ENCODE measurements at places on chromosomes 2 and 18. TPM values are rescaled to one million over a fixed set of nuclear protein-coding genes. Genes with fewer than 3 reads are reported as not detected.

DNA sequence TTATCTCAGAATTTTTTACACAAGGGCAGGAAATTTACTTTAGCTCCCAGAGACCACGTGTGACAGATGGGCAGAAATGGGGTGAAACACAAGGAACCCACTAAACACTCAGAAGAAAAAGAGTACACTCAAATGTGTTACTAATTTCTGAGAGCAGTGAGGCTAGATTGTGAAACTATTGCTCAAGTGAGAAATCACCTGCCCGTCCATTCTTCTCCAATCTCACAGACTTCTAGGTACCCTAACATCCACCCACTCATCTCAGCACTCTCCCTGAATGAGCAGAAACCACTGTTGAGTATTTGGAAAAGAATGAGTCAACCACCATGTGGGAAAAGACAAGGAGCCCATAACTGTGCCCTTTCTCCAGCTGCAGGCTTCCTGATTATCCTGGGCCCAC is 293.0 kb upstream of the CDH2 start:
- H3K27me3 ChIP-seq: no peaks in the 10 kb centered on the region
- no peaks in the 10 kb centered on the region for H3K4me1 ChIP-seq
- H3K4me3 ChIP-seq: no peak overlapping the region

GRCh38 chr2:8454797-8455196 is 227.1 kb upstream of the ID2 start:
- no peak for DNase-seq
- peaks cover 20% of the 10 kb centered on the region for H3K4me1 ChIP-seq
- no peak overlapping the region for H3K4me3 ChIP-seq
- no peaks in the 10 kb centered on the region for H3K27me3 ChIP-seq
- H3K36me3 ChIP-seq: no peaks in the 10 kb centered on the region

GRCh38 chr2:172489681-172490080 is 62.3 kb downstream of the ITGA6 start:
- no peaks in the 10 kb centered on the region for H3K27me3 ChIP-seq
- H3K27ac ChIP-seq: no peak overlapping the region
- H3K4me1 ChIP-seq: peaks cover 38% of the 10 kb centered on the region
- peaks cover 43% of the 10 kb centered on the region for H3K36me3 ChIP-seq
- DNase-seq: no peak

DNA sequence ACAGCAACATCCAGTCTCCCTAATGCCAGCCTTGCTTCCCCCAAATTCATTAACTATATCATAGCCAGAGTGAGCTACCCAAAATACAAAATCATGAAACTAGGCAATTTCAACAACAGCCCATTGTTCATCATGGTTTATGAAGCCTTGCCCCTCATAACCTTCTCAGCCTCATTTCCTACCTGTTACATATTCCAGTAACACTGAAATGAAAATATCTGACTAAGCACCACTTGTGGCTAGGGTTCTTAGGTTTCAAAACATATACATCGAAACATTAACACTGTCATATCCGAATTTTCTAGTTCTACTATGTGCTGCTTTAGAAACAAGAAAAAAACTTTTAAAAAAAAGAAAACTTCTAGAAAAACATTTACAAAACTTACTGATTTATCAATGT is 59.5 kb downstream of the ATAD2B start:
- peaks cover 16% of the 10 kb centered on the region for H3K36me3 ChIP-seq
- H3K4me3 ChIP-seq: no peak overlapping the region
- no peaks in the 10 kb centered on the region for H3K27me3 ChIP-seq
- no peak overlapping the region for H3K27ac ChIP-seq
- H3K4me1 ChIP-seq: no peaks in the 10 kb centered on the region

Gene NFU1
- total RNA-seq: 43.2 TPM

Gene COL4A4
- total RNA-seq: not detected

GRCh38 chr2:226660526-226660925 is 139.1 kb downstream of the IRS1 start:
- no peaks in the 10 kb centered on the region for H3K36me3 ChIP-seq
- H3K27ac ChIP-seq: no peak overlapping the region
- no peaks in the 10 kb centered on the region for H3K4me1 ChIP-seq
- no peak overlapping the region for H3K4me3 ChIP-seq
- no peak for DNase-seq

DNA sequence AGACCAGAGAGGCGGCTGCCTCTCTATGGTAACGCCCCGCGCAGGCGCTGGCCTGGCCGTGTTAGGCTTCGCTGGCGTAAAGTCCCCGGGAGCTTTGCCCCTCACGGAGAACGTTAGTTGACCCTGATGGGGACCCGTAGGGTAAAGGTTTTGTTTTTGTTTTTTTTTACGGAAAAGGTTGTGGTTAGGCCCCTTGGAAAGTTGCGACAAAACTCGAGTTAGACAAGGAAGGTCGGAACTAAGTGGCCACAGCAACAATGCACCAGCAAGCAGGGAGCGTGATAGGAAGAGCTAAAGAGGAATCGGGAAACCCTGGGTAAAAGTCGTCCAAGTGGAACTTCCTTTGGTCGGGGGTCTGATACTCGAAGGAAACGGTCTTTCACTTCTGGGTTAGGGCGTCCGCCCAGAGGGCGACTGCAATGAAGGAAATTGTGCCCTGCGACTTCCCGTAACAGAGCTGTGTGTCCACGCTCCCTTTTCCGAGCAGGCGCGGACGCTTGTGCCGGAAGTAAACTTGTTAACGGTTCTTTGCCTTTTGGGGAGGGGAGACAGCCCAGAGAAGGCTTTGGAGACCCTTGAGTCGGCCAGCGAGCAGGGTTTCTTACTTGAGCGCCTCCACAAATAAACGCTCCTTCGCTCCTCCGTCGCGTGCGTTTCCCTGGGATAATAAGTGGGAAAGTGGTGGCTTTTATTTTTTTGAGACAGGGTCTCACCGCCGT is 493 bp upstream of the CLASP1 start:
- H3K4me1 ChIP-seq: peaks cover 30% of the 10 kb centered on the region
- H3K27me3 ChIP-seq: no peaks in the 10 kb centered on the region
- peak overlapping the region; percentile 92 for H3K27ac ChIP-seq
- peak overlapping the region; percentile 85 for H3K4me3 ChIP-seq

GRCh38 chr2:239397931-239398471 is 2.8 kb downstream of the HDAC4 start:
- no peak overlapping the region for H3K27ac ChIP-seq
- peaks cover 34% of the 10 kb centered on the region for H3K4me1 ChIP-seq
- H3K4me3 ChIP-seq: no peak overlapping the region
- H3K36me3 ChIP-seq: no peaks in the 10 kb centered on the region
- DNase-seq: no peak
- H3K27me3 ChIP-seq: no peaks in the 10 kb centered on the region

DNA sequence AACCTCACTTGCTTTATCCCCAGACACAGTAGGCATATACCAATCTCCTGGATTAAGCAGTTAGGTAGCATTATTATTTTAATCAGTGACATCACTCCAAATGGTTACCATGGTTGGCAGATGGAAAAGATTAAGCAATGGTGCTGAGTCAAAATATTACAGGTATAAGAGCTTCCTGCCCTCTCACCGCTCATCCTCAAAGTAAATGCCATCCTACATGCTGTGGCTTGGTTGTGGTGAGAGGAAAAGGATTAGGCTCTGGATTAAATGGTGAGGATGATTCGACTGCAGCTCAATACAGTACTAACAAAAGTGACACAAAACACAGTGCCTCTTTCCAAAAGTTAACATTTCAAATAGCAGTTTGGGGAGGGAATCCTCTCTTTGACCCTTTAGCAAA is 108.9 kb upstream of the ACAA2 start:
- H3K27me3 ChIP-seq: no peaks in the 10 kb centered on the region
- DNase-seq: no peak
- H3K4me3 ChIP-seq: no peak overlapping the region
- no peaks in the 10 kb centered on the region for H3K36me3 ChIP-seq
- no peaks in the 10 kb centered on the region for H3K4me1 ChIP-seq

Gene CREG2
- not detected for total RNA-seq

DNA sequence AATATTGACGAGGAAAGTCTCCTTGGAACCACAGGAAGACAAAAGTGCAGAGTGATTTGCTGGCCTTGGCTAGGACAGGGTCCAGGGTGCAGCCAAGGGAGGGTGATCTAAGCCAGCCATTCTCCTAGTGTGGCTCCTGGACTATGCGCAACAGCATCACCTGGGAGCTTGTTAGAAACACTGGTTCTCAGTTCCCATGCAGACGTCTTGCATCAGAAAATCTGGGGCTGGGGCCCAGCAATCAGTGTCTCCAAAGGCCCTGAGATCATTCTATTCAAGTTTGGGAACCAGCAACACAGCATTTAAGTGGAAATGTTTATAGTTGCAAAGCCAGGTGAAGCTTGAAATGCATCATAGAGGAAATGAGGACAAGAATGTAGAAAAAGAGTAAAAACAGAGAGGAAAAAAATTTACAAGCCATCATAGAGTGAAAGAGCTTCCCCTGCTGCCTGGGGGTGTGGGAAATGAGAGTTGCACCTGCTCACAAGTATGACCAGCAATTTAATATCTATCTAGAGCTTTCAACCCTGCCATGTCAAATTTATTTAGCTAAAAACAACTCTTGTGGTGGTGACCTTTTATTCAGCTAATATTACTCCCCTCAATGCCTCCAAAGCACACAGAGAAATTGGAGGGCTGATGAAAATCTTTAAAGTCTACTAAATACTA is 54.4 kb upstream of the SEC11C start:
- no peak for DNase-seq
- no peaks in the 10 kb centered on the region for H3K4me1 ChIP-seq
- H3K27ac ChIP-seq: no peak overlapping the region
- peaks cover 4% of the 10 kb centered on the region for H3K27me3 ChIP-seq
- no peaks in the 10 kb centered on the region for H3K36me3 ChIP-seq
- H3K4me3 ChIP-seq: no peak overlapping the region

DNA sequence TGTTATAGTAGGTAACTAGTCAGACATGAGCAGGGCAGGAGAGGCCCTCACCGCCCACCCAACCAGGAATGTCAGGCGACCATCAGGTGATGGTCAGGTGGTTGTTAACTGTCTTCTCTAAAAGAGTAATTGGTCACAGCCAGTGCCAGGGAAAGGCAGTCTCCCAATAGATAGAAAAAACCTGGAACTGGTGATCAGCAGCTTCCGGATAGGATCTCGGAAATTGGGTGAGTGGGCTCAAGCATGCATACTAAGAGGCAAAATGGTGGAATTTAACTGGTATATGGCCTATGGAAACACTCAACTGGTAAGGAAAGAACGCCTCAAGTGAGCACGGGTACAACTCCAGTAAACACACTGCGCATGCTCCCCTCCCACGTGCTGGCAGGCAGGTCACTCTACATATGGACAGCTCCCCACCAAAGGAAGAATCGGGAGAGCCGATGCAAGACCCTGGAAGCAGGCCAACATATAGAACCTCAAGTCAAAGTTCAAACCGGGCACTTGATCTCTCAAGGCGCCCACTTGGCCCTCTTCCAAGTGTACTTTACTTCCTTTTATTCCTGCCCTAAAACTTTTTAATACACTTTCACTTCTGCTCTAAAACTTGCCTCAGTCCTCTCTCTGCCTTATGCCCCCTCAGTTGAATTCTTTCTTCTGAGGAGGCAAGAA is 43.5 kb upstream of the TMEM131 start:
- no peak for DNase-seq
- H3K4me1 ChIP-seq: no peaks in the 10 kb centered on the region
- no peak overlapping the region for H3K27ac ChIP-seq
- H3K27me3 ChIP-seq: no peaks in the 10 kb centered on the region

Gene FBXO36
- total RNA-seq: 0.95 TPM

GRCh38 chr2:33791625-33792024 is 192.5 kb upstream of the FAM98A start:
- DNase-seq: no peak
- no peaks in the 10 kb centered on the region for H3K4me1 ChIP-seq
- no peak overlapping the region for H3K4me3 ChIP-seq
- no peak overlapping the region for H3K27ac ChIP-seq

DNA sequence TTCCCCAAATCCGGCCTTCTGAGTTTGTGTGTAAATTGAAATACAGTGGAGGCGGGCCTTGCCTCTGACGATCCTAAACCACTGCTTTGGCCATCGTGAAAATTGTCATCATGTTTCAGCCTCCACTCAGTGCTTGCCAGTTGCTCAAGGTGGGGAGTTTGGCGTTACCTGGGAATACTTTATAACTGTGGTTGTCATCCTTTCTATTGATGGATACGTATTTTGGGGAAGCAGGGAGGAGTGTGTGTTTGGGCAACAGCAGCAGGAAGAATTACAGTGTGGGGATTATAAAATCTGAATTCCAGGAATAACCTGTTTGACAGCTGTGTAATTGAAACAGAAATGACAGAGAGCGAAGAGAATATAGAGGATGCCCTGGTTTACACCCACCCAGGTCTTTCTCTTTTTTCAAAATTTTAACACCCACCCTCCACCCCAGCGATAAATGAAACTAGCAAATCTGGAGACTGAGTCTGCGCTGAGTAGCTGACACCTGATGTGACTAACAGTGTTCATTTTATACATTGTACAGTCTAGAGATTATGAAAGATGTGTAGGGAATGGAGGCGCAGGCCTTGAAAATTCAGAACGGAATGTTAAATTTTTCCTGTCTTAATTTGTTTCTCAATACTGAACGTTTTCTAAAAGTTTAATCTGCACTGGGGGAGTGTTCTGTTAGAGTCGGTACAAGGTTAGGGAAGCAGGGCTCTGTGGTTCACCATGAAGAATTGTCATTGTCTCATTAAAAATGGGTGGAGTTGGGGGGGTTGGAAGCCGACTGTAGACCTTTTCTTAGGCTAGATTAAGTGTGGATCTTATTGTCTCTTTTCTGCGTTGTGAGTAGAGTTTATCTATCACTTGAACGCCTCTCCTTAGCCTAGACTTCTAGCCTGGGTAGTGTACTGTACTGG is 1.6 kb downstream of the MAP4K4 start:
- H3K36me3 ChIP-seq: no peaks in the 10 kb centered on the region
- peak overlapping the region; percentile 64 for H3K27ac ChIP-seq
- no peaks in the 10 kb centered on the region for H3K27me3 ChIP-seq
- peaks cover 31% of the 10 kb centered on the region for H3K4me1 ChIP-seq
- no peak for DNase-seq

Gene SAG
- not detected for total RNA-seq

Gene LINC00305
- total RNA-seq: not detected

DNA sequence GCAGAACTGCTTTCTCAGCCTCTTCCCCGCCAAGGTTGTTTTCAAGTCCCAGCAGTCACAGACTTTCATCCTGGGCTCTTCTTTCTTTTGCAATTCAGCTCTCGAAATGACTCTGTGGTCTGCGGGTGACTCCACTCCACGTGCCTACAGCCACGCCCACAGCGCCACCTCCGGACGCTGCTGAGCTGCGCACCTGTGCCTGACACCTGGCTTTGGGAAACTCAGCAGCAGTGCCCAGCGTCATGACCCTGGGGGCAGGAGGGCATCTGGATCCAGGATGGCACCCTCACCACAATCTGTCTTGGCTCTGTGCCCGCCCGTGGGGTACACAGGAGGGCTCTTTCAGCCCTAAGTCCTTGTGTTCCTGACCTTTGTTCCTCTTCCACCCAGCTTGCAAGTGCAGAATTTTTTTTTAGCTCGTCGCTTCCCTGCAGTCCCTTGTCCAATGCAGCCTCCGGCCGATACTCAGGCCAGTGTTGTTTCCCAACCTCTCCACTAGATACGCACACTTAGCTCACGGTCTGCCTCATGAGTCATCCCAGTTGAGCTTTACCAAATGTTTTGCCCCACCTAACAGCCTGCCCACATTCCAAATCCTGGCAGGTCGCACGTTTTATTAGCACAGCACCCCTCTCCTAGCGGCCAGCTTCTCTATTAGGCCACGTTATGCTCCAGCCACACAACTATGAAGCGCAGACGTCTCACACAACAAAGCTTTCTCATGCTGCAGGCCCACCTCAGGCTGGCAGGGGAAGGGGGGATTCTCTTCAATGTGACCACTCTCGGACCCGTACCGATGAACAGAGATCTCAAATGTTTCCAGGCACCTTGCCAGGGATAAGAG is 6.5 kb upstream of the CAPN10 start:
- peaks cover 21% of the 10 kb centered on the region for H3K36me3 ChIP-seq
- no peak overlapping the region for H3K27ac ChIP-seq
- no peak overlapping the region for H3K4me3 ChIP-seq
- peak; percentile 70 for DNase-seq

Gene KHK
- total RNA-seq: 17.8 TPM

All from CD8-positive, alpha-beta memory T cell (primary cell).